ENCODE measurements at places on chromosomes 16 and 17.

GRCh38 chr16:77807021-77807420 is 18.7 kb downstream of the VAT1L start:
- DNase-seq: no peak

DNA sequence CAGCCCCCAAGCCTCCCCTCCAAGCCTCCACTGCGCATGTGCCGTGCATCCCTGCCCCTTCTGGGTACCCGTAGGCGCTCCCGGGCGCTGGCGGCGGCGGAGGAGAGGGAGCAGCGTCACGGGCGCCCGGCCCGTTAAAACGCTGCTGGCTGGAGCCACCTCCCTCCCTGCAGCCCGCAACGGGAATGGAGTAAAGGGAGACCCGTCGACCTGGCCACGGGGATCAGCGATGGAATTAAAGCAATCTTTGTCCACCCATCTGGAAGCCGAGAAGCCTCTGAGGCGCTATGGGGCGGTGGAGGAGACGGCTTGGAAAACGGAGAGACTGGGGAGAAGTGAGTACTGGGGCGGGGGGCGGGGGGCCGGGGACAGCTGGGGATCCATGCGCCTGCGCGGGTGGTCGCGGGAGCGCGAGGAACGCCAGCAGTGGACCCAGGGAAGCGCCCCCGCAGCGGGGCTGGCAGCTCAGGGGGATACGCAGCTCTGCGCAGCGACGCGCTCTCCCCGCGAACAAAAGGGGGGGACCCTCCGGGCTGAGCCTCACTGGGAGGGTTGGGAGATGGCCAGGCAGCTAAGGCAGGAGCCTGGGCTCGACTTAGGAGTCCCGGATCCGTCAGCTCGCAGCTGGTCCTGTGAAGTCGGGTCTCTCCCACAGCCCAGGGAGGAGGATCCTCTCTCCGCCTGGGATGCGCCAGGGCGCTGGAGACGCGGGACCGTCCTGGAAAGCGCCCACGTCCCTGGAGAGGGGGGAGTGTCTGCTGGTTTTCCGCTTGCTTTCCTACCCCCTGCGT is at the start of gene BMERB1:
Gene BMERB1 (plus strand): TSS at position 164 of the 791 bp plus-strand sequence. CDS start 66 bp downstream, at position 230.
- no peak for DNase-seq

GRCh38 chr17:27332485-27333409 is 38.8 kb downstream of the WSB1 start:
- DNase-seq: peak; percentile 81

DNA sequence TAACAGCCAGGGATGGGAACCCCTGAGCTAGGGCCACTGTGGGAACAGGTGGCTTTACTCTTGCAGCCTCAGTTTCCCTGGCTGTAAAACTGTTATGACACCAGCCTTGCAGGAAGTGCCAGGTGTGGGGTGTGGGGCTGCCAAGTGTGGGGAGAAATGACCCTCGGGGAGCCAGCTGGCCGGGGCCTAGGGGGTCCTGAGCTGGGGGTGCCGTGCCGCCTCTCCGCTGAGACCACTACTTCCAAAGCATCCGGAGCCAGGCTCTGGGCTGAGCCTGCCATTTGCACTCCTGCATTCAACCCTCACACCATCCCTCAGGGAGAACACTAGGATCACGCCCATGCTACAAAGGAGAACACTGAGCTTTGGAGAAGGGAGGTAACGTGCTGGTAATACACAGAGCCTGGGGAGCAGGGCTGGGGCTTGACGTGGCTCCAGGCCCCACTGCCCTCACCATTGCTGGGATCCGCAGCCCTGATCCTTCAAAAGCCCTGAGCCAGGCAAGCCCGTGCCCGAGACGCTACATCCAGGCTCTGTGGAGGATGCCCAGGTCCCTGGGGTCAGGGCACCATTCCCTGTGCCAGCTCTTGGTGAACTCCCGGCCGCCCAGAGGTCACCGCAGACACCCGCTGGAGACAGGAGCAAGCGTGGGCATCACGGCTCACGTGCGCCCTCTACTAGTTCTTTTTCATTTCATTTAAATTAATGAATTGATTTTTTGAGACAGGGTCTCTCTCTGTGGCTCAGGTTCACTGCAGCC is 28.8 kb upstream of the GINS2 start:
- DNase-seq: no peak

DNA sequence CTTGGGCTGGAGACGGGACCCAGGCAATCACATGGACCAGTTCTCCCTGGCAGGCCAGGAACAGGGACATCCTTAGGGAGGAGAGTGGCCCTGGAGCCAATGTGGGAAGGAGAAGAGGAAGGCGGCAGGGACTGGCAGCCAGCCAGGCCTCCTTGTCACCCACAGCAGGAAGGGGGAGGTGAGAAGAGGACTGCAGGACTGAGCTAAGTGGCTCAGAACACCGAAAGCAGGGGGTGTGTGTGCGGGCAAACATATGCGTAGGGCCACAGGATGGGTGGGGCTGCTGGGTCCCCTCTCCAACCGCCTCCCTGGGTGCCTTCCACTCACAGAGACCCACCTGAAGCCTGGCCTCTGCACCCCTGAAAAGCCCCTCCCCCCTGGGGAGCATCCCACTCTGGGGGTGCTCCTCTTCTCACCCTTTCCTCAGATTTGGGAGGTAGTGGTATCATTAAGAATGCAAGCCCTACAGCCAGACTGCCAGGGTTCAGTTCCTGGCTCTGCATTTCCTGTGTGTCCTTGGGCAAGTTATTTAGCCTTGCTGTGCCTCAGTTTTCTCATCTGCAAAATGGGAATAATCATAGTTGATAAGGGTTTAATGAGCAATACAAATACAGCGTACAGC is 8.1 kb downstream of the PNMT start:
- DNase-seq: no peak

DNA sequence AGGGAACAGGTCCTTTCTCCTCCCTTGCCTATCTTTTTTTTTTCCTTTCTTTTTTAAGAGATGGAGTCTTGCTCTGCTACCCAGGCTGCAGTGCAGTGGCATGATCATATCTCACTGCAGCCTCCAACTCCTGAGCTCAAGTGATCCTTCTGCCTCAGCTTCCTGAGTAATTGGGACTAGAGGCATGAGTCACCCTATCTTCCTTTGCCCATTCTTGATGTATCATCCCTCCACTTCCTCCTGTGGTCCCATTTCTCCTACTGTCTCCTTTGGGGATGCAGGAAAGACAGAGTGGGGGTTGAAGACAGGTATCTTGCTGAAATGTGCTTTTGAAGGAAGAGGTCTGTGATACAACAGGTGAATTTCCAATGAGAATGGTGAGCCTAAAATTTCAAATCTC is 5.5 kb downstream of the MYO19 start:
- DNase-seq: no peak

GRCh38 chr16:81210807-81211206 is 27.7 kb upstream of the BCO1 start:
- DNase-seq: no peak

GRCh38 chr17:80725517-80725916 is 180.9 kb downstream of the RPTOR start:
- DNase-seq: no peak

DNA sequence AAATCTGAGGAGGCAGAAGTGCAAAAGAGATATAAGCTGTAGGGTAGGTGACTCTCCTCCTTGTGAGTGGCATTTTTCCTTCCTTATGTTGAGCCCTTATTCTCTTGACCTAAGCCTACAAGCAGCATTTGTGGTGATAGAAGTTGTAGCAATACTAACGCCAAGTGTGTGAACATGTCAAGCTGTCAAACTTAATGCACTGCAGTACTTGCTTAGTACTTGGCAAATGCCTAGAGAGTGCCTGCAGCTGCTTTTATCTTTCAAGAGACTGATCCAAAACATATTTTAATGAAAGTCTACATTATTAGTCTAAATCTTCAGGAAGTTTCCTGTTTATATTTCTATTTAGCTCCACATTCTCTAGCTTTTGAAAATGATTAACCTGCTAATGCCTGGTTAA is 83.2 kb downstream of the CNTNAP4 start:
- no peak for DNase-seq

- DNase-seq: peak; percentile 20
Measured at GRCh38 chr17:53655591-53655990, 167.1 kb upstream of the KIF2B start.

DNA sequence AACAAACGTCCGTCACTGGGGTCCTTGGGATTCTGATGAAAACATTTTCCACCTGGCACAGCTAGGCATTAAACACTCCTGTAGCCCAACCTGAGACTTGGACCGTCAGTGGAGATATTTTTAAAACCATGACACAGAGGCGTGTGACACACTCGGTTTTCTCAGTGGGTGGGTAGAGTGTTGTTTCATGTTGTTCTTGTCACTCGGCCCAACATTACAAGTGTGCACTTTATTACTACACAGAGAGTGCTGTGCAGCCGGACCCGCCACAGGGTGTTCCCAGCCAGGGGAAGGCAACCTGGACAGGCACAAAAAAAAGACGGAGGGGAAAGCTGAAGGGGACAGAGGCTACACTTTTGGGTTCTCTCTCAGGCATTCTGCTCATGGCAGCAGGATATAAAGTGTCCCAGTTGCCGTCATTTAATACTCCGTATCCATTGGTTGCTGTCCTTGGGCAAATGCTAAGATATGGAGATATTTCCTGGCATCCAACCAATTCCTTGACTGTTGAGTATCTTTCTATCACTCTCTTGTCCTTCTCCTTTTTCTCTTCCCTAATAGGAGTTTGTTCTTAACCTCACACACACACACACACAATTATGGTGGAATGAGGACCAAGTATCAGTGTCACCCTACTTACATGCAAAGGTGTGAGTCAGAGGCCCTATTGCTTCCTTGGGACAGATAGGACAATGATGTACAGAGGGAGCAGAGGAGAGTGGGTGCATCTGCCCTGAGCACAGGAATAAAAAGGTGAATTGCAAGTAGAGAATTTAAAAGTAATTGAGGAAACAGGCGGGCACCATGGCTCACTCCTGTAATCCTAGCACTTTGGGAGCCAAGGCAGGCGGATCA is 154.1 kb upstream of the SOX9 start:
- no peak for DNase-seq

GRCh38 chr17:77107506-77108433 is 33.0 kb upstream of the SEC14L1 start:
- DNase-seq: no peak

DNA sequence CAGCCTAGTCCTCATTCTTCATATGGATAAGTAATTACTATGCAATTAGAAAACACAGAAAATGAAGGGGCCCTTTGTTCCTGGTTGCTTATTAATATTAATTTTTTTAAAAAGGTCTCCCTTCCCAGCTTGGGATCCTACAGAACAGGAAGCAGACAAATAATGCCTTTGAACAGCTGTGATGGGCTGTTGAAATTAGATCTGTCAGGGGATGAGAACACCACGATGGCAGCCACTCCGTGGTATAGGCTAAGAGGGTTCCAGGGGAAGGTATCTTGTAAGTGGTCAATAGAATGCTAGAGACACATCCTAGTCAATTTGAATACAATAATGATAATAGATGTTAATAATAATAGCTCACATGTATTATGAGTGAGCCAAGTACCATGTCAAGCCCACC is 83.1 kb downstream of the CCDC182 start:
- DNase-seq: no peak

DNA sequence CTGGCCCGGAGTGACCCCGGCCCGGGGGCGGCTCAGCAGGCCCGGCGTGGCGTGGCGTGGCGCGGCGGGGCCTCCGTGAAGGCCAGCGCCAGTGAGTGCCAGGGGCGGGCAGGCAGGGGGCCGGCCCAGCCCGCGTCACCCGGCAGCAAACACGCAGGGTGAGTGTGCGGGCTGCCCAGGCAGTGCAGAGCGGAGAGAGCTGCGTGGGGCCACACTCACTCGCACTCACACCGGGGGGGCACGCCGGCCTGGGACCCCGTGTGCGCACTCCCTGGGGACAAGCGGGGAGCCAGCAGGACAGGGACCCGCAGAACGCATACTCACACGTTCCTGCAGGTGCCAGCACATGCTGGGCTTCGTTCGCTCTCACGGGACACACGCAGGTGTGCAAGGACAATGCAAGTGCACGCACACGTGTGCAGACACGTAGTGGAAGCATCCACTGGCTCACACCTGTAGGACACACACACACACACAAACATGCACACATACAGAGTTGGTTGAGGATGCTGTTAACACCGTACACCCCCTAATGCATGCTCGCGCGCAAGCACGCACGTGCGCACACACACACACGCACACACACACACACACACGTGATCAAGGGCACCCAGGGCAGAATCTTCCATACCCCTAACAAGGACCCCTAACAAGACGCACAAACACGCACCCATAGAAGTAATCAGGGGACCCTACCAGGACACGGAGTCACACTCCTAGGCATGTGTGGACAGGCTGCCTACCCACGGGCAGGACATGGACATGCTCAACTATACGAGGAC is 7.7 kb downstream of the USP6 start:
- DNase-seq: no peak

GRCh38 chr16:88569614-88569984 is 604 bp upstream of the ZC3H18 start:
- DNase-seq: no peak

DNA sequence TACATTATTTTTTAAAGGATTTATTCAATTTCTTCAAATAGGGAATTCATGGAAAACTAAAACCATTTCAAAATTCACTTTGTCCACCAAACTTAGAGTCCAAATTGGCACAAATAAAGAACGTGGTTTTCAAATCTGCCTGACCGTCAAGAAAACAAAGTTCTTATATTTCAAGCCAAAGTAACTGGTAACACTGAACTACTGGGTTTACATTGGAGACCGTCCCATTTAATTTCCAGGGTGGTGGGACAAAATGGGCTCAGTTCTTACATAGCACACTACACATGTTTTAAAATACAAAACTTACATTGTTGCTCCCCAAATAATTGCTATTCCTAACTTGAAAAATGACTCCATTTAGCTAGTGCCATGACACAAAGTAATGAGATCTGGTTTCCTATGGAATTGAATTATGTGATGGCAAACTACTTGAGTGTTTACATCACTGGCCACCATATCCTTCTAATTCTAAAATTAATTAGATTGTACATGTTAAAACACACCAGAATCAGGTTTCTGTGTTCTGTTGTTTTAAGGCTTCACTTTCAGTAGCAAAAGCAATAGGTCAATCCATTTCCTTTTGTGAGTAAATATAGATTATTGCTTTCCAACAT is 6.5 kb downstream of the PSME3IP1 start:
- no peak for DNase-seq

DNA sequence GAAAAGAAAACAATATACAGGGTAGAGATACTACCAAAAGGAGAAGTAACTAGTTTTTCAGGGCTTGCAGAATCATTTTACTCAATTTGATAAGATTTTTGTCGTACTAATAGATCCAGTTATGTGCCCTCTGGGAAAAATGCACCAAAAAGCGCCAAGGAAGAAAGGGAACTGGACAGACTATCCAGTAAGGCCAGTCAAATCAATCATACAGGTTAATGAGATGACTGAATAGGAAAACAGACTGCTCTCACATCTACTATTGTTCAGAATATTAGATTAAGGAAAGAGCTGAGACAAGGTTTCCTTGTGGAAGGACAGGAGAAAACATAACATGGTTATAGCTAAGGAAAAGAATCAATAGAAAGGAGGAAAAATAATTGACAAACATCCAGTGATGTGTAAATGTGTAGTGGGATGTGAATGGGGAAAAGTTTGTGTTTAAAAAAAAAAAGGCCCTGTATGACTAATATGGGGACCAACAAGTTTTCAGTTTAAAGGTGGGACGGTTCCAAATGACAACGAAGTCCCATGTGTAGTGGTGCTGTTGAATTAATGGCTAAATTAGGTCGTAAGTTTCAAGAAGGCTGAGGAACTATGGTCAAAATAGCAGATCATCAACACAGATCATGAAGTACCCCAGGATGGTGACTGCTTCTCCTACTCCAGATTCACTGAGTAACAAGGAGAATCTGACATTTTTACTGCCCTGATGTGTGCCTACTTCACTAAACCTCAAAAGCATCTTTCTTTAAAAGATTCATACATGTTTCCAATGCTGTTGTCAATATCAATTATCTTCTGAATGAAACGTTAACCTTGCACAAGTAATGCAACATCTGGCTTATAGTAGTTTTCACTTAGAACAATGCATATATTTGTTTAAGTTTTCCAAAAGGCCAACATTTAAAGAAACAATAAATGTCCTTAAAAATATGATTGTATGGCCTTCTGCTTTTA is 40.7 kb downstream of the BRIP1 start:
- no peak for DNase-seq

All from HS-5 (cell line).